ENCODE measurements at places on chromosomes 5 and 9.

DNA sequence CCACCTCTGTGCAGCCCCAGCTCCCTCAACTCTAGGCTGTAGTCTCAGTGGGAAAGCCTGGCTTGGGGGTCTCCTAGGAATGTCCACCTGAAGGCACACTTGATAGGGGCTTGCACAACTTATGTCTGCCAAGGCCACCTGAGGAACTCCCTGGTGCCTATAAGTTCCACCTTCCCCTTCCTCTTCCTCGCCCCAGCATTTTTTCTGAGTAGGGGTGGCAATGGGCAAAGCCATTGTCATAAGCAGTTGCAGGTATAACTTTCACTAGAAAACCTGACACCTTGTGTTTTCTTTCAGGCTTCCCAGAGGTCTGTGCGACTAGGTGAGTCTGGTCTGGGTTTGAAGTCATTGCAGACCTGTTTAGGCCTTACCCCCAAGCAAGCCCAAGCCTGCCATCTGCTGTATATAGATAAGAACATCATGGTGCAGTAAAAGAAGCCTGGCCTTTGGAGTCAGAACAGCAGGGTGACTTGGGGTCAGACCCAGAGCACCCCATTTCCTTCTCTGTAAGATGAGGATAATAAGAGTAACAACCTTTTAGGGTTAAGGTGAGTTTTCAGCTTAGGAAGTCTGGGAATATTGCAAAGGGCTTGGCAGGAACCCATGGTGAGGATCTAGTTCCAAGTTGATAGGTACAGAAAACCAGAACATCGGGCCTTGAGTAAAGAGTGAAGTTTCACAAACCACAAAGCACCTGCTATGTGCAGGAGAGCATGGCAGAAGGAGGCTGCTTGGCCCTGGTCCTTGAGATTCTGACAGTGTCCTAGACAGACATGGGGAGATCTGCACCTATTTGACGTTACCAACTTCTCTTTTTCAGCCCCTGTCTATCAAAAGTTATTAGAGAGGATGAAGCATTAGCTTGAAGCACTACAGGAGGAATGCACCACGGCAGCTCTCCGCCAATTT lies 33.8 kb downstream of the TGFBI start:
- DNase-seq: peak; percentile 45

- no peak for DNase-seq
Observed at GRCh38 chr9:74771672-74772071, 116.0 kb downstream of the TRPM6 start.

DNA sequence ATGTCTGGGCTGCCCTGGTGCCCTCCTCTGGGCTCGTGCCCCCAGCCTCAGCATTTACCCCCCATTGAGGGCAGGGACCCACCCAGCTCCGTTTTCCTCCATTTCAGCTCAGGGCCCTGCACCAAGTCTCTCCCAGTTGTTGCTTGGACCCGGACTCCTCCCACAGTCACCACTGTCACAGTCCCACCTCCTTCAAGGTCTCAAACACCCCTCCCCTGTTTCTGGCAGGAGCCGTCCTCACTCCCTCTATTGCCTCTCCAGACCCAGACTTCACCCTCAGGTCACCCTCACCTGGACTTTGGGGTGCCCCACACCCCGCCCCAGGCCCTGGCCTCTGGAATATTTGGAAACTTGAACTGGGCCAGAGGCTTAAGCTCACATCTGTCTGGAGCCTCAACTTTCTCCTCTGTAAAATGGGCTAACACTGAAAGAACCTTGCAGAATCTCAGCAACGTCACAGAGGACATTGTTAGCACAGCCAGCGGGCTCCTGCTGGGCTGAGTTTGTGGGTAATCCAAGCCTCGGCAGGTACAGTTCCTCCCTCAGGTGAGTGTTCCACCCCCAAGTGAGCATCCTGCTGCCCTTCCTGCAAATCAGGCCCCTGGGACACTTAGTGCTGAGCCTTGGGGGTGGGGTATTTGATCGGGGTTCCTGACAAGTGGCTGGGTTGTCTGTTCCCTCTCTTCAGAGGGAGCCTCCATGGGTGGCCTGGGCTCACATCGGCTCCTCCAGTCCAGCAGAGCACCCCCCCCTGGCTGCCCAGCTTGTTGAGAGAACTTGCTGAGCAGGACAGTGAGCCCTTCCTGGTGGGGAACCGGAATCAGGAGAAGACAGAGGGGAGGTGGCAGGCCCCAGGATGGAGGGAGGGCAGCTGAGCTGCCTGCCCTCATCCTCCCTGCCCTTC lies 130.1 kb downstream of the C9orf50 start:
- no peak for DNase-seq

DNA sequence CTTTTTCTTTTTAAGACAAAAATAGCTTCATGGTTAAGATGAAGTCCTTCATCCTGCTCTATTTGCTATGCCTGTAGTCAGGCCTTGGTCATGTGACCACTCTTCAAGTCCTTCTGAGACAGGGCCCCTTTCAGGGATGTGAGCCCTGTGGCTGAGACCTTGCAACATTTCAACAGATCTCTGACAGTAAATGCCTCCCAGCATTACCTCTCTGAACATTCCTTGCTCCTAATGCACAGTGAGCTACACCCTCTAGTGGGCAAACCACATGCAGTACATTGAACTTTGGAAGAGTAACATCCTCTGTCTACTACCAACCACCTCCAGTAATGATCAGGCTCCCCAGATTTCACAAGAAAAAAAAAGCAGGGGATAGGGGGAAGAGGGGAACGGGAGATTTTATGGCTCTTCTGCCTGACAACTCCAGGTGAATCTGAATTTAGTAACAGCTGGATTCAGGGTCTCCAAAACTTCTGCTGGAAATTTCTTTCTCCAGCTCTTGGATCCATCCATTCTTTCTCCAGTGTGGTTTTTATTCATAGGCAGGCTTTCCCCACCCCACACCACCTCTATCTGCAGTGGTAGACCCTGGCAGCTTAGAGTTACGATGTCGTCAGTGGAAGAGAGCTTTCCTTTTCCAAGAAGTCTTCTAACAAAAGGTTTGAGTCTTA lies 8.9 kb upstream of the FBXO38 start:
- peak; percentile 12 for DNase-seq

GRCh38 chr9:87898151-87898550 lies 15.5 kb downstream of the SPATA31E1 start:
- DNase-seq: no peak

DNA sequence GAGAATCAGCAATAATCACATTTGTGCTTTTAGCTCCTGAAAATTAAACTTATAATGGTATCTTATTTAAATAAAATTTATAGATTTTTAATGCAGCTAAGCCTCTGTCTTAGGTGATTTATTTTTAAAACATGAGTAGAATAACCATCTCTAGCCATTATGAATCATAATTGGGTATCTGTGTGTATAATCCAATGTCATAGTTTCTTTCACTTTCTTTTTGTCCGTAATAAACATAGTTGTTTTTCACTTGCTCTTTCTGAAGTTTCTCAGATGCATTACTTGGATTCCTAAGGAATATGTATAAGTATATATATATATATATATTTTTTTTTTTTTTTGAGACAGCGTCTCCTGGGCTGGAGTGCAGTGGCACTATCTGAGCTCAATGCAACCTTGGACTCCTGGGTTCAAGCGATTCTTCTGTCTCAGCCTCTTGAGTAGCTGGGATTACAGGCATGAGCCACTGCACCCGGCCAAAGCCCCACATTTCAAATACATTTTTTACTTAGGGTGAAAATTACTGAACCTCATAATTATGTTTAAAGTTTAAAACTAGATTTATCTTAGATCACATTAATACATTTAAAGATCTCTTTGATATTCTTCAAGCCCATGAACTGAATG lies 377.1 kb downstream of the PRDM9 start:
- DNase-seq: no peak

GRCh38 chr5:108481355-108481931 lies 99.5 kb upstream of the FBXL17 start:
- peak; percentile 58 for DNase-seq

GRCh38 chr9:125585503-125586171 lies 121.4 kb downstream of the MAPKAP1 start:
- no peak for DNase-seq

DNA sequence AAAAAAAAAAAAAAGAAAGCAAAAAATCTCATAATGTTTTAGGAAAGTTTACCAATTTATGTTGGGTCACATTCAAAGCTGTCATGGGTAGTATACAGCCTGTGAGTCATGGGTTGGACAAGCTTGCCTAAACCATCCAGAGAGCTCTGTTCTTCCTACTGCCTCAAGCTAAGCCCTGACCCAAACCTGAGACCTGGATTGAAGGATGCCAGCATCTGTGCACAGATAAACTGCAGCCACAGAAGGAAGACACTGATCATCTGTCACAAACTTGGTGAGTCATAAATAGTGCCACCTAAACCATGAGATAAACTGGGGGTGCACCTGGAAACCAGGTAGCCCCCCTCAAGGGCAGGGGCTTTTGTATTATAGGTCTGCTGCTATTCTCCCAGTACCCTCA lies 31.0 kb downstream of the CSF2 start:
- DNase-seq: no peak

DNA sequence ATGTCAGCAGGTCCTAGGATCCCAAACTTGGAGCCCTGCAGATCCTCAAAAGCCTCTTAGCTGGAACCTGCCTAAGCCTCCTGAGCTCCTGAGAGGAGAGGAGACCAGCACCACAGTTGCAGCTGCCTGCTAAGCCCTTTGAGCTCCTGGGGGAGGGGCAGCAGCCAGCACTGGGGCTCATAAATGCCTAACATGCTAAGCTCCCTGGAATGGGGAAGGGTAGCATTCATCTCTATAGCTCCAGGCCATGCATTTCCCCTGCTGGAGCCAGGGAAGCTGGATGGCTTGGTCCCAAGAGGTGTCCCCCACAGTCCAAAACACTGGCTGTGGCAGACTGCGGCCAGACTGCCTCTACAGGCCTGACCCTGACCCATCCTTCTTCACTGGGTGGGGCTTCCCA lies 182.7 kb downstream of the KCNN2 start:
- DNase-seq: no peak

DNA sequence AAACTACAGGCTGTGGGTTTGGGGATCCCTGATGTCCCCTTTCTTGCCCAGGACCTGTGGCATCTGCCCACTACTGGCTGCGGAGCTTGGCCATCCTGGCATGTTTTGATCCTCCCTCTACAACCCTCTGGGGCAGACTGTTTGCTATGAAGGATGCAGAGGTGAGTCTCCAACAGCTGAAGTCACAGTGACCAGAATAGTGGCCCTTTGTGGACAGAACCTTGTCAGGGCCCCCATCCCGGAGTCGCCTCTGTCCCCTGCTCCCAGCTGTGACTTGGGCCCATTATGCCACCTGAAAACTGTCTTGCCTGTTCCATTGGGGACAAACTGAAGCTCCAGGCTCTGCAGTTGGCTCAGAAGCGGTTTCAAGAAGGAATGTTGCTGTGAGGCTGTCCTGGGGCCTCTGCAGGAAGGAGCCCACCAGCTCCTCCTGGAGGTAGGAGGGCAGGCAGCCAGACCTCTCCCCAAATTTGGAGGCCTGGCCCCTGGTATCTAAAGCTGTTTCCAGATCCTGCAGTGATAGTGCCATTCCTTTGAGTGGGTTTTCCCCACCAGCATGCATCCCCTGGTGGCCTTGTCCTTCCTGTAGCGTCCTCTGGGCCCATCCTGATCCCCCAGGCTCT lies 93.3 kb downstream of the BARX1 start:
- no peak for DNase-seq

DNA sequence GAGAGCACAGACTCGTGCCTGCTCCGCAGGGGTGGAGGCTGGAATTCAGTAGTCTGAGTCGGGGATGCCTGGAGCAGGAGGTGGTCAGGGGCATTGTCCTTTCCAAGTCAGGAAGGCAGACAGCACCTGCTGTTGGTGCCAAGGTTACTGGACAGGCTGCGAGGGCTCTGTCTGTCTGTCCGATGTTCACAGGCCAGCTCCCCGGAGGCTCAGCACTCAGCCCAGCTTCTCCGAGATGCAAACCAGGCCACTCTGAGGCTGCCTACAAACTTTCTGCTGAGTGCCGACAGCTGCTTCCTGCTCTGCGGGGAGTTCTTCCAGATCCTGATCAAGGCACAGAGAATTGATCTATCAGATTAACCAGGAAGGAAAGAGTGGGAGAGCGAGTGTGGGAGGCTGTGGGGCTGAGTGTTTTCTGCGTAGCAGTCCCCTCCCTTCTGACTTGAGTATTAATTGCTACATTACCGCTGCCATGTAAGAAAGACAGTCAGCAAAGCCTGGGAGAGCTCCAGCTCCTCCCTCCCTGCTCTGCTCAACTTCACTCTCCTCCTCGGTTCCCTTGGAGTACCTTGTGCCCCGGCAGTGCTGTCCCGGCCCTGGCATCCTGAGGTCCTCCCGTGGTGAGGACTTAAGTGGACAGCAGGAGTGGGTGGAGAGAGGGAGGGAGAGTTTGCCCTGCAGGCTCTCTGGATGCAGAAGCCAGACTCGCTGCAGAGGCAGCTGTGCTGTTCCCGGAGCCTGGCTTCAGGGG lies 36.0 kb downstream of the KCNMB1 start:
- no peak for DNase-seq

- DNase-seq: peak; percentile 16
Observed at GRCh38 chr5:151079838-151080612, 809 bp downstream of the TNIP1 start.

DNA sequence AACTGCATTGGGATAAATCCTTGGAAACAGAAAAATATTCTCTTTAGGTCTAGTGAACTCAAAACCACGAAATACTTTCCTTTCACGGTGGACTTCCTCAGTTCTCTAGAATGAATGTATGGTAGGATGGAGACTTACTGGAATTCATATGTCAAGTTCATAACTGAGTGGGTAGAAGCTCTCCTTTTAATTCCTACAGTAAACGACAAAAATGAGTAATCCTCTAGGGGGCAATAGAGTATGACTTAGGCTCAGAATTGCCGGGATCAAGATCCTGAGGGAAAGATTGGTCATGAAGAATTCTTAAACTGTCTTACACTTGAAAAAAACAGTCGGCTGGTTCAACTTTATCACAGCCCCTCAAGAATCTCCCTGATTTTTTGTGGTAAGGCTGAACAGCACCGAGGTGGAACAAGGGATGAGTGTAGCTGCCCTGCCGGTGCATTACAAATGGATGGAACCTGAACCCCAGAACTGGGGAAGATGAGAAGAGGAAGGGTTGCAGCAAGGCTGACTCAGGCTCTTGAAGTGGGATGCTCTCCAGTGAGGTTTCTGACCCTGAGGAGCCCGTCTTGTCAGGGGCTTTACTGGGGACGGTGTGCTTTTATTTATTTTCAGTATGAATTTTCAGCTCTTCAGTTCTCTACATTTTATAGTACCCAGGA lies 14.0 kb upstream of the LOX start:
- peak; percentile 2 for DNase-seq

- no peak for DNase-seq
Observed at GRCh38 chr9:69829484-69829883, 8.9 kb downstream of the CFAP95 start.

DNA sequence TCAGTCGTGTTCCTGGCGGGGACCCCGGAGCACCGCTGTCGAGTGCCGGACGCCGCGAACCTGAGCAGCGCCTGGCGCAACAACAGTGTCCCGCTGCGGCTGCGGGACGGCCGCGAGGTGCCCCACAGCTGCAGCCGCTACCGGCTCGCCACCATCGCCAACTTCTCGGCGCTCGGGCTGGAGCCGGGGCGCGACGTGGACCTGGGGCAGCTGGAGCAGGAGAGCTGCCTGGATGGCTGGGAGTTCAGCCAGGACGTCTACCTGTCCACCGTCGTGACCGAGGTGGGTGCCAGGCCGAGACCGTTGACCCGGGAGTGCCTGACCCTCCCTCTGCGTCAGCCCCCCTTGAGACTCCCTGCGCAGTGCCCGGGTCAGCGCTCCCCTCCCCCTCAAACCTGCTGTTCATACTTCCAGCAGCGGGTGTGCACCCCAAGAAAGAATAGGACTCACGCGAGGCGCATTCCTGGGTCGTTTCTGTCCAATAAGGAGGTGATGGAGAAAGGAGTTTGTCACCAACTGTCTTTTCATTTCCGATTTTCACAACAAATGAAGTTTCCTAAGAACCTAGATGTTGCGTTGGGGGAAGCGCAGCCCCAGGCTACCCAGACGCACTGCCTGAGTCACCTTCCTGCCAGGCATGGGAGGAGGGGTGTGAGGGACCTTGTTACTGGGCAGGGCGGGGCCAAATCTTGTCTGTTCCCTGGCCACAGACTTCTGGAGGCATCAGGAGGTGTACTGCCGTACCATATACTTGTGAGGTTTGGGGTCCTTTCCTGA lies 722 bp downstream of the SLC22A4 start:
- DNase-seq: peak; percentile 12

Measured in NCI-H2171 treated with DMSO at 0.1 percent for 48 hours (cell line).